ENCODE measurements at places on chromosomes 1 and 21.

DNA sequence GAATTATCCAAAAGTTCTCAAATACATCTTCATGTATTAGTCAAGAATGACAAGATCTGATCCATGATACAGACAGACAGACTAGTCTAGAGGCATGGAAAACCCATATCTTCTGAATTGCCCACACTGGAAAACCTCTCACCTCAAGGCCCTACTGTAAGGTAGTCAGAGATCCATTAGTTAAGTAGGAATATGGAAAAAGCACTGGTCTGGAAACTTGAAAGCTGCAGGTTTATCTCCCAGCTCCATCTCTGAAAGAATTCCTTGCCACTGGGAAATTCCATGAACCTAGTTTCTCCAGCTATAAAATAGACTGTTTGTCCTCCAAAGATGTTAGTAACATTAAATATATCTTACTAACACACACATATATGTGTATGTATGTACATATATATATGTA, 169.2 kb downstream of the AKT3 start:
- DNase-seq: no peak

GRCh38 chr21:34881839-34882371, 167.2 kb downstream of the RUNX1 start:
- no peak for DNase-seq

DNA sequence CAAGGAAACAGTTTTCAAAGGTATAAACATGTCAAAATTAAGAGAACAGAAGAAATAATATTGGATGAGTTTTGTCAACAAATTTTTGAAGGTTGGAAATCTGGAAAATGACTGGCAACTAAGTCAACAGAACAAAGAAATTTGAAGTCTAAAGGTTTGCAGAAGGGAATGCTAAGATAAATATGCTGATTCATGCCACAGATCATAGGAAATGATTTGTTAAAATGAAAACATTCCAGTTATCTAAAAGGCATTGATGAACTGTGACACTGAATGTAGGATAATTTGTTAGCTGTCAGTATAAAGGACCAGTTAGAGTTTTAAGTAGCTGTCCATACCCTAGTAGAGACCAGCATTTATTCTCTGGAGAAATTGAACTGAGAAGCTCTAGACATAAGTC, 157.9 kb upstream of the CHRM3 start:
- DNase-seq: no peak

DNA sequence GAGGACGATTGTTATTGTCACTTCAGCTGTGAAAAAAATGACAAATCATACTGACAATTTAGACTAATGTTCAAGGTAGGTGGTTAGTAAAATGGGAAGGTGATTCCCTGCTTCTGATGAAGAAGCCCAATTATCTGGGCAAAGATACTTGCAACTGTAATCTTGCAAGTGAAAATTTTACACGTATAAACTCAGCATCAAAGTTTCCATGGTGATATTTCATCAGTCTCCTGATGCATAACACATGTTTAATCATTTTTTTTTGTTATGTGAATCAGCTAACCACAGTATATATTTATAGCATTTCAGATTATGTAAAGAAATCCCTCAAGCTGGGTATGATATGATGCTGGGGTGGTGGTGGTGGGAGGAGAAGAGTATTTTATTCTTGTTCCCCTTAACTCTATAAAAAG, 16.4 kb upstream of the KCNK1 start:
- DNase-seq: no peak

GRCh38 chr1:24454673-24455072, 39.1 kb downstream of the NIPAL3 start:
- DNase-seq: no peak

DNA sequence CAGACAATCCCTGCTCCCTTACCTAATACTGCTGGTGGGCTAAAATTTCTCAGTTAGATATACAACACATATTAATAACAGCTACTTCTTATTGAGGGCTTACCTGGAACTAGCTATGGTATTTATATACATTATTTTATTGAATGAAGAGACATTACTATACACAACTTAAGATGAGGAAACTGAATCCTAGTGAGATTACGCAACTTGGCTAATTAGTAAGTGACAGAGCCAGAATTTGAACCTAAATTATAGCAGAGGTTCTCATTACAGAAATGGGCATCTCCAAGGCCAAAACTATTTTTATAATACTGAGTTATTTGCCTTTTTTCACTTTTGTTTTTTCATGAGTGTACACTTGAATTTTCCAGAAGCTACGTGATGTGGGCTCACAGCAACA, 44.5 kb upstream of the SMYD2 start:
- no peak for DNase-seq

- no peak for DNase-seq
Measured at GRCh38 chr21:34673006-34673405, 4.2 kb downstream of the CLIC6 start.

GRCh38 chr1:111821121-111821745, 65.5 kb downstream of the DDX20 start:
- DNase-seq: no peak

DNA sequence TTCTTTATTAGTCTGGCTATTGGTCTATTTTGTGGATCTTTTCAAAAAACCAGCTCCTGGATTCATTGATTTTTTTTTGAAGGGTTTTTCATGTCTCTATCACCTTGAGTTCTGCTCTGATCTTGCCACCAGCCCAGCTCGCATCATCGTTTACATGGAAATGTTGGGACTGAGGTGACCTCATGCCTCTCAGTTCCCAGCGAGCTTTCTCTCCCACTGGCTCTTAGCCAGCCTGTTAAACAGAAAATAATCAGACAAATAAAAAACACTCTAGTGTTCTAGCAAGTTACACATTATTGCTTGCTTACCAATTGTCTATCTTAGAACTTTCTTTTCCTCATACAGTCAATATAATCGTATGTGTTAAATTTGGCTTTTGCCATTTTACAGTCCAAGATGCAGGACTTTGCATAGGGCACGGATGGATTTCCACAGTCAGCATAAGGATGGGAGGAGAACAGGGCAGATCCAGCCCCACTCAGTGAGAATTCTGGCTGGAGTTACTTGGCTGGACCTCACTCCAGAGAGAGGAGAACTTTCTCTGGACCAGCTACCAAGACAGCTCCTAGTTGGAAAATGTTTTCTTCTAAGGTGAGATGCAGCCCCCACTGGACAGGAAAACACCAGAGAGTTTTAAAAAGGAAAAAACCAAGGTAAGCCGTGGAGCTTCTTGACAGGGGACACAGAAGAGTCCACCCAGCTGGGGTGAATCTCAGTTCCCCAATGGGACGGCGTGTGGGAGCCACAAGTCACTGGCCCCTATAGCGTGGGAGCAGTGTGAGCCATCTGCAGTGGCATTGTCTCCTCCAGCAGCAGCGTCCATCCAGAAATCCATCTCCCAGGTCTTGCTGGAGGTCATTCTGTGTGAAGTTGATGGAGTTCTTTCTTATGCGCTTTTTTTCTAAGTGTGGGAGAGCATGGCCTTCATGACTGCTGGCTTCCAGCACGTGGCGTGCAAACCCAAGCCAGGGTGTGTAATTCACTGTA, 17.6 kb downstream of the PGBD2 start:
- no peak for DNase-seq

DNA sequence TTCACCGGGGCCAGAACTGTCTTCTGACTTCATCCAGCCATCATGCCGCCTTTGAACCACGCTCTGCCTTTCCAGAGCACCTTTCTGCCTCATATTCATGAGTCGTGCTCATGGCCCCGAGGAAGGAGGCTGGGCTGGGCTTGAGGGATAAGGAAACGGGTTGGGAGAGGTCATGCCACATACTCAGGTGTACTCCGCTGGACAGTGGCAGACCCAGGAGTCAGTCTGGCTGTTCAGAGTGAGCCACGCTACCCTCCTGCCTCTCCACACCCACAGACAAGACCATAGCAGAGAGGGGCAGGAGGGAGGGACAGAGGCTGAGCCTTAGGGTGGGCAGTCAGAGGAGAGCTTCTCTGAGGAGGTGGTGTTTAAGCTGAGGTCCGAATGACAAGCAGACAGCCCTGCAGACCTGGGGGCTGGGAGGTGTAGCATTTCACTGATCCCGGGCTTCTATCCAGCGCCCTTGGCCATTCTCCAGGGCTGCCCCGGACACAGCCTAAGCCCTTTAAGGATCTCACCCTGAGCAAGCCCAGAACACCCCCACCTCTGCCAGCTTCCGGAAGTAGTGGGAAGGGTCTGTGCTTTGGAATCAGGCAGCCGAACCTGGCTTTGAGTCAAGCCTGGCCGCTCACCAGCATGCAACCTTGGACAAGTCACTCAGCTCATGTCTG, 102.3 kb downstream of the LACTBL1 start:
- DNase-seq: no peak

GRCh38 chr21:43669828-43670605, 10.7 kb downstream of the RRP1B start:
- DNase-seq: no peak

DNA sequence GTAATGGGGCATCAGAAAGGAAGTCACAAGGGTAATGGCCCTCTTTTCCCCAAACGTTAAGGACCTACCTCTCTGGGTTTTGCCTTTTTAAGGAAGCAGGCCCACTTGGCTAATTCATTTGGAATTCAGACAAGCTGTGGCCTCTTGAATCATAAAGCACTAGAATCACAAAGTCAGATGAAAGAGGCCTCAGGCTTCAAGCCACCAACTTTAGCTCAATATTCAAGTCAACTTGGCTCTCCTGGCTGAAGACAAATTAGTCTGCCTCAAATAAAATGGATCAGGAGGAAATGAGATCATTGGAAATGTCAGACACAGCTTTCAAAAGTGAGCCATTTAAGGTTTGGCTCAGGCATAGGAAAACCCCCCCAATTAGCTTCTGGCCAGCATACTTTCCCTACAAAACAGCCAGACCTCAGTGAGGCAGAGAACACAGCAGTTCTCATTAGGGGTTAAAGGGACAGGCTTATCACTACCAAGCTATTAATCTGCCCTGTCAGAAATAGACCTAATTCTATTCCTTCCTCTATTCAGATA, 34.3 kb downstream of the SLC35D1 start:
- DNase-seq: no peak

DNA sequence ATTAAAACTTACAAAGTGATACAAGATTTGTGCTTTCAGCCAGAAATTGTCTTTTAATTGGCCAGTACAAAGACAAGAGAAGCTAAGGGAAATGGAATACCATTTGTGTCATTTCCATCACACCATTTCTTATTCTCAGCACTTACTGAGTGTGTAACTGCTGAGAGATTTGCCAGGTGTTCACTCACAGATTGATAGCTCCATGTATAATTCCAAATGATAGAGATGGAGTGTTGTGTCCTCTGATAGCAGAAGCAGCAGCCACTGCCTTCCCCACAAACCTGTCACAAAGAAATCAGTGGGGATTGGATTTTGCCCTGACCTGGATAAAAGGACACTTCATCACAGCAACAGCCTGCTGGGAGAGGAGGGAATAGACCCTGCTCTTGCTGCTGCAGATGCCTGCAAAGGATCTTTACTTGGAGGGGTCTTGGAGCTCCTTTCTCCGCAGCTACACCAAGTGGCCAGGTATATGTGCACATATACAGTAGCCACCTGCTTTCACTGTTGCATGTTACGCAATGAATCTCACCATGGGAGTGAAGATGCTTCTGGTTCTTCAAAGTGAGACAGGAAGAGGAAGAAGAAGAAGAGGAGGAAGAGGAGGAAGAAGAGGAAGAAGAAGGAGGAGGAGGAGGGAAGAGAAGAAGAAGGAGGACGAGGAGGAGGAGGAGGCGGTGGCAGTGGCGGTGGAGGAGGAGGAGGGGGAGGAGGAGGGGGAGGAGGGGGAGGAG, 78.7 kb upstream of the KCNJ15 start:
- DNase-seq: no peak

GRCh38 chr1:57007948-57008347, 42.1 kb upstream of the C8B start:
- no peak for DNase-seq

DNA sequence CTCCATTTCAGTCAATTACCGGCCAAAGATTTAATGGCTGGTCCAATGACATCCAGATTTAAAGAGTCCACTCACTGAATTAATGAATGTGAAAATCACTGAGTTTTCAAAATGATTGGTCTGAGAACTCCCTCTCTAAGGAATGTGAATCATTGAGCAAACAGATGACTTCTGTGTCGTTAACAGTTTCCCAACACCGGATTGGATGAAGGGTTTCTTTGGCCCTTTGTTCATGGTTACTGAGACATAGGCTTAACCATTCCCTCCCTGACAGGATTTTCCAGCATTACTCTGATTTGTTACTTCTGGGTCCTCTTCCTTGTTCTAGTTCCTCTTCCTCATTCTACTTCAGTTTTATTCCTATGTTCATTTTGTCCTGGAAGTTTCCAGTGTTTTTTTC, 1.5 kb upstream of the CLDN17 start:
- no peak for DNase-seq

- DNase-seq: no peak
Measured at GRCh38 chr21:45551316-45551715, 9.1 kb upstream of the SLC19A1 start.

DNA sequence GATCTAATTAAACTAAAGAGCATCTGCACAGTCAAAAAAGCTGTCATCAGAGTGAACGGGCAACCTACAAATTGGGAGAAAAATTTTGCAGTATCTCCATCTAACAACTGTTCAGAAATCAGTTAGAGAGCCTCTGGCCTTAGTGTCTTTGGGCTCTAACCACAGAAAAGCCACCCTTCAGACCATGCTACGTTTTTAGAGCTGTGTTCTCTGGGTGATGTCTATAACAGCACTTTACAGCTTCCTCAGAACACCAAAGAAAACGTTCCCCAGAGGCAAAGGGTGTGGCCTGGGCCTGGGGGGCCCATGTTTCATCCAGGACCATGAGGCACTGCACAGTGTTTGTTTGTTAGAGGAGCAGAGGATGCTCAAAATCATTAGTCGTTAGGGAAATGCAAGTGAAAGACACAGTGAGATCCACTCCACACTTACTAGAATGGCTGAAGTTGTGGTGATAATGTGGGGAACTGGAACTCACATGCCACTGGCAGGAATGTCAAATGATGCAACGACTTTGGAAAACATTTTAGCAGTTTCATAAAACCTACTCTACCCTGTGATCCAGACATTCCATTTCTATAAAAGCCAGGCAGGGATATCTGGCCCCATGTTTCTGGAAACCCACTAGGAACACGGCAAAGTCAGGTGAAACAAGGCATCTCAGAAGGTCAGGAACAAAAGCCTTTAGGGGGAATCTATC, 250.4 kb upstream of the HOOK1 start:
- DNase-seq: no peak

DNA sequence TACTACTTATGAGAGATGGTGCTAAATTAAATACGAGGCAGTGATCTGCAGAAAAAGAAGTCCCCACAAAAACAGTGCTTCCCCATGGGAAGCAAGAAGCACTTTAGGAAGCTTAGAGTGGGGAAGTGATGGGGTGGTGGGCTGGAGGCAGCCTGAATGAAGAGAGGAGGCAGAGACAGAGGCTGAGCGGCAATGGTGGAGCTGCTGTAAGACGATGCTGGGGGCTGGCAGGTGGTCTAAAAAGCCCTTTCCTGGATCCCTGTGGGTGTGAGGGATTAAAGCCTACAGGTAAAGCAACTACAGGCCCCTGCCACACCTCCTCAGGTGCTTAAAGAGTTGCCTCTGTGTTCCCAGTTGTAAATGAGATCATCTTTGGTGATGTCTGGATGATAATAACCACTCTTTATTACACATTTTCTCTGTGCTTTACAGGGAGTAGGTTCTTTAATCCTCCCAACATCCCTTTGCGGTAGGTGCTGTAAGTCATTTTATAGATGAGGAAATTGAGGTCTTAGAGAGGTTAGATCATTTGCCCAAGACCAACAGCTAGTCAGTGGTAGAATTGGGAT, 39.2 kb downstream of the CNN3 start:
- no peak for DNase-seq

GRCh38 chr1:172826096-172826741, 167.3 kb downstream of the FASLG start:
- no peak for DNase-seq

- no peak for DNase-seq
Measured at GRCh38 chr21:44667612-44668011, 885 bp upstream of the KRTAP12-2 start.

GRCh38 chr1:234556245-234556943, 53.6 kb downstream of the IRF2BP2 start:
- DNase-seq: no peak
